Stimulated activated CD4-positive, alpha-beta T cell treated with anti-CD3 and anti-CD28 coated beads, Interleukin-15, amount 100 ng/mL, for 1 hour (primary cell): ENCODE measurements at places on chromosomes 4 and X.

- no peak for DNase-seq
Observed at GRCh38 chr4:2062808-2063524, 3.8 kb downstream of the NAT8L start.

DNA sequence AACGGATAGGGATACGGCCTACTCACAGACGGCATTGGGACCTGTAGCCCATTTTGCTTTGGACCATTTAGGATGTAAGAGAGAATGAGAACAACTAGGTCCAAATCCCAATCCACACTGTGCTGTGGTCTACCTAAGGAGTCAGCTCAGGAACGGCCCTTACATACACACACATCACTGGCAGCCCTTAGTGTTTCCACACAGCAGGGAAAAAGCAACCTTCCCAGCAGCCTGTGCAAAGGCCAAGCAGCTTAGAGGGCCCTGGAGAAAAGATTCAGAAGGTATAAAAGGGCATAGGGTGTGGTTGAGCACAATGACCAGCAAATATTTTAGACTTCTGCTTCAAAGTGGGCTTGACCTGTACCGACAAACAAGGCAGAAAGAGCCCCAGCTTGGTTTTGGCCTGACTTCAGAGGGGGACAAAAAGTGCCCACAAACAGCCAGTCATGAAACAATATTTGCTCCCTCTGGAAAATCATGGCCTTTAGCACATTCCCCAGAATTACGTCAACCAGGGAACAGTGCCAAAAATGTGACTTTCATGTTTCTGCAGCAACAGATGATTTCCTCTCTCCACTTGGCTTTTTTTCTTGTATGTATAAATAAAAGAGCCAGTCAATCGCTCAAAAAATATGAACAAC, 359.5 kb upstream of the FGF16 start:
- DNase-seq, result no peak

GRCh38 chr4:151781026-151781425, 20.2 kb upstream of the GATB start:
- no peak for DNase-seq

GRCh38 chrX:110081320-110081719, 78.4 kb downstream of the TMEM164 start:
- no peak for DNase-seq

DNA sequence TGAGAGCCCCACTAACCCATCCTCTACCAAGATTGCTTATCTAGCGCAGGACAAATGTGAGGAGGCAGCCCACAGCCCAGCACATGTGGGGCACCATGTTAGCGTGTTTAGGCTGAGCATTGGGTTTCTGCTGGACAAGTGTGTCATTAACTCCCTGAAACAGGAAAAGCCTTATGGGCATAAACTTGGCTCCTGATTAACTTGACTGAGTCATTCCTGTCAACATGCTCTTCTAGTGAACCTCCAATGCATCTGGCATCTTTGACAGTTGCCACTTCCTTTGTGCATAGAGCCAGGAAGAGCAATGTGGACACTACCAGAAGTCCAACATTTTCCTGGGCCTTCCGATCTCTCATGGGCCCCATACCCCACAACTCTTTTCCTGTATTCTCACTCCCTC, 2.5 kb downstream of the SPIN2A start:
- no peak for DNase-seq

DNA sequence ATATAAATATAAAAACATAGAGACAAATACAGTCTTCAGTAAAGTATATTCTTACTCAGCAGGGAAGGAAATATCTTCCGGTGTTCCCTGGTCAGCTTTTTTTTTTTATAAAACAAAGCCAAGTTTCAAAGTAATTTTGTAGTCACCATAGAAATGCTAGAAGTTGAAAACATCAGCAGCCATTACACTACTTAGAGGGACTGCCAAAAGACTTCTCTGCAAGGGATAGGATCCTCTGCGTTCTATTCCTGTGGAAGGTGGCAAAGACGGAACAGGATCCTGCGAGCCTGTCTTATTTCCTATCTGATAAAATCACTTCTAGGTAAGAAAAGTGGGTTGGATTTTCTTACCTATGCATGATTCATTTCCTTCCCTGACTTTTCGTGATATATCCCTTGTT, 19.4 kb downstream of the CLDN22 start:
- DNase-seq, result no peak

GRCh38 chr4:55183926-55184599, 58.7 kb upstream of the KDR start:
- DNase-seq, result no peak

DNA sequence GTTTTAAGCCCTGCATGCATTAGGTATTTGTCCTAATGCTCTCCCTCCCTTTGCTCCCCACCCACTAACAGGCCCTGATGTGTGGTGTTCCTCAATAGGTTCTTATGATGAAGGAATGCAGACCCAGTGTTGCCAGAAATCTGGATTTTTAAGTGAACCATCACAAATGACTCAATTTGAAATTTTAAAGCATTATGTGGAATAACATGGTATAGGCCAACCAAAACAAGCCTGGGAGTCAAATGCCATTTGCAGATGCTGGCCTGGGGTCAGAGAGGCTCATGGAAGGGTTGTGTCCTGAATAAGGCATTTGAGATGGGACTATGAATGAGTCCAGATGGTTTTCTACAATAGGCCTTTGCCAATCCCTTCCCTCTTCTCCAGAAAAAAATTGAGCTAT, 179.6 kb downstream of the SHROOM3 start:
- no peak for DNase-seq

DNA sequence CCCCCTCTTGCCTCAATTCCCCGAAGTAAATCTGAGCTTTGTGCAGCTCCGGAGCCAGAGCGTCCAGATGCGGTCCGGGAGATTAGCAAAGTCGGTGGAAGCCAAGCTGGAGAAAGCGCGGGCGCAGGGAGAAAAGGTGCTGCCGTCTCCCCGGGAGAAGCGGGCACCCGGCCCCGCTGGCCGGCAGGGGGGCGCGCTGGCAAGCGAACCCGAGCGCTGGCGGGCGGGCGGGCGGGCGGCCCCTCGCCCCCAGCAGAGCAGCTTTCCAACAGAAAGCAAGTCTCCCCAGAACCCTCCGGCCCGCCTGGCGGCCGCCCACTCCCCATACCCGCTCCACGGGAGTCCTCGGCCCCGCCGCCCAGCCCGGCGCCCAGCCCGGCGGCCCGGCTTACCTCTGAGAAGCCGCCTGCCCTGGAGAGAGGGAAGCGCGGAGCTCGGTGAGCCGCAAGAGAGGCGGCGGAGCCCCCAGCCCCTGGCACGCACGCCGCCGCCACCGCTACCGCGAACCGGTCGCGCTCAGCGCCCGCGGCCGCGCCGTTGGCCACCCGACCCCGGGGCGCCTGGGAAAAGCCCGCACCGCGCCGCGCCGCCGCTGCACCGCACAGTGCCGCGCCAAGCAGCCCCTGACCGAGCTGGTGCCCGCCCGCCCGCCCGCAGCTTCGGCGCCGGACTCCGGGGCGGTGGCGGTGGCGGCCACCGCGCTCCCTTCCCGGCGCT, 529 bp upstream of the CITED1 start:
- no peak for DNase-seq

DNA sequence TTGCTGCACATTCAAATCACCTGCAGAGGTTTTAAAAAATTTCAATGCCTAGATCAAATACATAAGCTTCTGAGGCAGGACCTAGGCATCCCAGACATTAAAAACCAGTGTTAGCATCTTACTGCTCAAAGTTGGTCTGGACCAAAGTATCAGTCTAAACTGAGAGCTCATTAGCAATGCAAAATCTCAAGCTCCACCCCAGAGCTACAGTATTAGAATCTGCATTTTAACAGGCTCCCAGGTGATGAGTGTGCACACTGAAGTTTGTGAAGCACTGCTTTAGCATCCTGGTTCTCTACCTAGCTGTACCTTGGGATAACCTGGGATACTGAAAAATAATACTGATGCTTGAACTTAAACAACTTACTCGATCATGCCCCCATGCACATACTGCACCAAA, 96.0 kb downstream of the PRRG1 start:
- DNase-seq, result no peak

DNA sequence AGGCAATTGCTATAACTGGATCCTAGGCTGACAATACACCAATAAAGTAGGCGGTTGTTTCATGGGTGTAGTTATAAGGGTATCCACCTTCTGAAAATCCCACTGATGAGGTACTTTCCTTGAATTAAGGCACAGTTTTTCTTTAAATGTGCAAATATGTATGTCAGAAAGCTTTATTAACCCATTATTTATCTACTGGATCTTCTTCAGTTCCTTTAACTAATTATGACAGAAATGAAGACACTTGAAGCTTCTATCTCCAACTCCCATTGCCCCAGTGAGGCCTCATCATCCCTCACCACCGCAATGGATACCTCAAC, 159.6 kb upstream of the KLF3 start:
- DNase-seq, result no peak

DNA sequence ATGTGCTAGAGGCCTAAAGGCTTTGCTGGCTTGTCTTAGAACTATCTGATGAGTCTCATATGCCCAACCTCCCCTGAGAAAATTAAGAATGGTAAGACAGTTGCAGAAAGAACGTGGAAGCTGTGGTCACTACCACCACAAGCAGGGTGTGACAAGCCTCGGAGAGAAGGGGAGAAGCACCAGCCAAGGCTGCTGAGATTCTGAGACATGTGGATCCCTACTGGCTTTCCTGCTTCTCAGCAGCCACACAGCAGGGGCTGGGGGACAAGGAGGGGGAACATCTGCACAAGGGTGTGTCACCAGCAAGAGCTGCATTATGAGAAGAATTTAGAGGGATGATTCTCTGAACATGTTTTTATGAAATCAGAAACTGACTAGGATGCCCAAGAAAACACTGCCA, 19.4 kb downstream of the TAPT1 start:
- DNase-seq, result no peak

GRCh38 chr4:14925471-14925870, 76.8 kb upstream of the CPEB2 start:
- no peak for DNase-seq

- no peak for DNase-seq
Observed at GRCh38 chr4:152937336-152938236, 1.5 kb downstream of the FHDC1 start.

- DNase-seq, result no peak
Observed at GRCh38 chr4:147808447-147808846, 76.6 kb downstream of the ARHGAP10 start.

DNA sequence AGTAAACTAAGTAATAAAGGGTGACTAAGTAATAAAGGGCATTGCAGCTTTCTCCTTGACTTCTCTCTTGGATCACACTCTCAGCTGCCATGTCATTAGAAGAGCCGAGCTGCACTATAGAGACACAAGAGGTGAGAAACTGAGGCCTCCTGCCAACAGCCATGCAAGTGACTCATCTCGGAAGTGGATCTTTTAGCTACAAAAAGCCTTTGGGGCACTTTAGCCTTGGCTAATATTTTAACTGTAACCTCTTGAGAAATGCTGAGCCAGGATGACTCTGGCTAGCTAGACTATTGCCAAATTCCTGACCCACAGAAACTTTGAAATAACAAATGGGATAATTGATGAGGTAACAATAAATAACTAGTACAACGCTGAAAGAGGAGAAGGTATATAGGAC, 1.5 kb upstream of the NEIL3 start:
- no peak for DNase-seq

- no peak for DNase-seq
Observed at GRCh38 chrX:16838202-16839066, 31.7 kb downstream of the RBBP7 start.

DNA sequence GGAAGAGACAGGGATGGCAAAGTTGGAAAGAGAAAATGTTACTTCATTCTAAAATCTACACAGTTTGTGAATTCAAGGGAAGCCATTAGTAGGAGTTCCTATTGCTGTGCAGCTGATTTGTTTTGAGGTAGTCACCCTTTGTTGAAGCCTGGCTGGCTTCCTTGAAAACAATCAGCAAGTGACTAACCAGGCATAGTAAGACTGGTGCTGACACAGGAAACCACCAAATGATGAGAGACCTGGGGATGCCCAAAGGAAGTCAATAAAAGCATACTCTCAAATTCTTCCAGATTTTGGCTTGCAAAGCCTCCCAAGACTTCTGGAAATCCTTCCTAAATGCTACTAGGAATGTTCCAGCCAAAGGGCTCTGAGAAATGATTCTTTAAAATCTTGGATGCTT, 23.9 kb upstream of the PRDM8 start:
- DNase-seq, result no peak
